Stimulated activated CD4-positive, alpha-beta T cell treated with anti-CD3 and anti-CD28 coated beads, Interleukin-4, amount 100 ng/mL, for 4 hours (primary cell): ENCODE measurements at places on chromosomes 6 and 20.

- DNase-seq, result no peak
Observed at GRCh38 chr20:53751620-53752318, 158.1 kb upstream of the ZNF217 start.

- DNase-seq, result peak; percentile 20
Observed at GRCh38 chr6:109687271-109687761, 3.7 kb downstream of the AK9 start.

DNA sequence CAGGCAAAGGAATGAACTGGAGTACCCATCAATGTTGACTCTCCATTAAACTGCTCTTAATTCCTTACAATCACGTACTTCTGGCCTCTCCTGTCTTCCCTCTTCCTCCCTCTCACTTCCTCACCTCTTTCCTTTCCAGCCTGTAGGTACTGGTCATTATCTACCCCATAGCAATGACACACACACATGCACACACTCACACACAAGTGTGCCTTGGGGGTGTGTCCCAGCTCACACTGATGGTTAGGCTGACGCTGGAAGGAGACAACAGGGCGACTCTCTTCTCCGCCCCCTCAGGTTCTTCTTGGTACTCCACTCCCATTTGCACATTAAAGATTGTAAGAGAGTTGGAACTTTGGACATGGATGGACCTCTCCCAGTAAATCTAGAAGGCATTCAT, 14.0 kb upstream of the SERPINB9 start:
- no peak for DNase-seq

- peak; percentile 68 for DNase-seq
Observed at GRCh38 chr6:166515072-166515810, 71.2 kb downstream of the RAMACL start.

GRCh38 chr6:167416676-167417430, 92.0 kb downstream of the TTLL2 start:
- DNase-seq, result no peak

- no peak for DNase-seq
Observed at GRCh38 chr20:16485401-16485800, 87.8 kb downstream of the KIF16B start.

DNA sequence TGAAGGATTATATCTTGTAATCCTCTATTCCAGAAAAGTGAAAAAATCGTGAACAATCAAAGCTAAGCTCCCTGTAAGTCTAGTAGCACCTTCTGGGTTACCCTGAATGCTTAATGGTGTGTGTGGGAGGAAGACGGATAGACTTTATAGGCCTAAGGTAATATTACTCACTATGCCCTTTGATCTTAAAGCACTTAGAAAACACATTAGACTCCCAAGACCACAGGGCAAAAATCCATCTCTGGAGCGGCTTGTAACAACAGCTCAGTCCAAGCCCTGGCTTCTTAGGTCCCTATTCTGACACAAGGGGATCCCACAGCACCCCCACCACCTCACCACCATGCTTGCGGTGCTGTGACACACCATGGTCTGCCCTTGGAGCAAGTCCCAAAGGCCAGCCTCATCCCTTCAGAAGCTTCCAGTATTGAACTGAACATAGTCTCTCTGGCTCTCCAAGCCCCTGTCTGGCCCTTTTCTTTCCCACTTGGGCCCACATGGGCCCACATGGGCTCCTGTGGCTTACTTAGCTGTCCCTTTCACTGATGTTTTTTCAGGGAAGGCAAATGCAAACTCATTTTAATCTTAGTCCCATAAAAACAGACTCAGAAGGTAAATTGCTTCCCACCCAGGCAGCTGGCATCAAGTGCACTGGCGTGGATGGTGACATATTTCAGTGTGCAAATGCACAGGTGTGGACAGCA, 28.3 kb downstream of the C6orf132 start:
- no peak for DNase-seq

DNA sequence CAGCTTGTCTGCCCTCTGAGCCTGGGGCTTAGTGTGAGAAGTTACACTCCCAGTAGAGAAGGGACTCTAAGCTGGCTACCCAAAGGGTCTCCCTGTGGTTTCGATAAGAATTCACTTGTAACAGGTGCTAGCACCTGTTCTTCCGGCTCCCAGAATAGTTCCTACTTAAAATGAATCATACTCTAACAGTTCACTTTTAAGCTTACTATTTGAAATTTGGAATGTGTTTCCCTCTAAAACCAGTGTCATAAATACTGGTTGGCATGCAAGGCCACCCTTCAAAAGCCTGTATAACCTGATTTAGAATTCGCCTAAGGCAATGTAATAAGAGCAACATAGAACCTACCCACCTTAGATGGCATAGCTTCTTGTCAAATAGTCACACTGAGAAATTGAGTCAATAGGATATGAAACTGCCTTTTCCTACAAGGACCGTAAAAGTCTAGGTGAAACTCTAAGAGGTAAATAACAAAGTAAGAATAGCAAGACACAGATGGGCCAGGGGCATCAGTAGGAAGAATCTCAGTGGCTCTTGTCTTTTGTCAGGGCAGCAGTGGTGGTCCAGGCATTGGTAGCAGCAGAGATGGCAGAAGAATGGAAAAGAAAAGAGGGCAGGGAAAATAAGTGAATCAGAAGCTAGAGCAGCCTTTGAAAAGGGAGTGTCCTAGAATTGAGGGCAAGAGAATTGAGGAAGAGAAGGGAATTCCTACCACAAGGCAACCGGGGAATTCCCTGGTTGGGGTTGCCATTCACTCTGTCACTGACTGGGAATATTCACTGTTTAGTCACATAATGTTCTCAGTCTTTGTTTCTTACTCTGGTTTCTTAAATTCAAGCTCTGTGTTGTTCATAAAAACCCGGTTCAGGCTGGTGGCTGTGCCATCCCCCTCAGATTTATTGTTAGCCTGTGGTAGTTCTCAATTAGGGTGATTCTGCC, 91.5 kb downstream of the HIVEP2 start:
- no peak for DNase-seq
